ENCODE measurements at places on chromosomes 1 and 21.

- DNase-seq = no peak
Measured at GRCh38 chr1:61724506-61724812, 482 bp downstream of the TM2D1 start.

DNA sequence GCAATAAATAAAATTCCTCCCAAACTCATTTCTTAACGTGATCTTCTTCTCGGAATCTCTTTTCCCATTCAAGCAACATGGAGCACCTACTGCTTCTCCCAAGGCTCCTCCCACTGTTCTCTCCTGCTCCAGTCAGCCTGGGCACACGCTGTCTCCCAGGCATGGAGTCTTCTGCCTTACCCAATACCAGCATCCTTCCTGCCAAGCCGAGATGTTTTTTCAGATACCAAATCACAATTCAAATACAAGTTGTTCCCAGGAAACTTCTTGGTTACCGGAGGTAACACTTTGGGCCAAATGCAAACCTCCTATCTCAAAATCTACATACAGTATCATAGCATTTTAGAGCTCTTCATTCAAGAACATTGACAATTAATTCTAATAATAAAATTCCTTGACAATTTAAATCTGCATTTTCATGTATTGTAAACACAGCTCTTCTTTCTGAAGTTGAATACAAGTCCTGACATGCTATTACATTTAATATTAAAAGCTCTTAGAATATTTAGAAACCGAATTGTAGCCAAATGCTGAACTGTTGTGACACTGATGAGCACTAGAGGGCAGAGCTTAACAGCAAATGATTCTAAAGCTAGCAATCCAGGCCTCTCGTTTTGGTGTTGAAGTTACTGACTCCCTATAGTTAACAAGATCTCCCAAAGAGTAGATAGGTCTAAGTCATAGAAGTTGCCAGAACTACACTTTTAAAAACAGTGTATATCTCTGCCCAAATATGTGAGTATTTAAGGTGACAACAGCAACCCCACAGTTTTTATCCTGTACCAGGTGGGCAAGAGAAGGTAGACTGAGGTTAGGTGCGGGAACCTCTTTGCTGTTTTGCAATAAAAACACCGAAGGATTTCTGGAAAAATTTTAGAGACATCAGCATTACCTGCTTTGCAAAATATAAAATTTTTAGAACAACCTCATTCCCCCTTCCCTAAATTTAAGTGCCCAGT, 52.3 kb downstream of the BCAR3 start:
- peak; percentile 60 for DNase-seq

DNA sequence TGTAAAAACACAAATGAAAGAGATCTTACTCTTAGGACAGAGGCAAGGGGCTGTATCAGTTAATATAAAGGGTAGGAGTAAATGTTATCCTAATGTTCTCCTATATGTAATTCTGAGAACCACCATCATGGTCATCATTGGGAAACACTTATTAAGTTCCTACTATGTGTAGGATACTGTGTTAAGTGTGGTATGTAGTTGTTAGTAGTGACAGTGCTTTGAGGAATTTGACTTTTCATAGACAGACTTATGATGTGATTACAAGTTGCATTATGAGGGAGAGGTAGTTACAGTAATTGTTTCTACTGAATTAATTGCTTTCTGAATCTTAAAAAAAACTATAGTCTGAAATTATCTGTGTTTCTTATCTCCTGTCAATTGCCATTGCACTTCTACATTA, 51.8 kb upstream of the PGD start:
- DNase-seq = no peak

DNA sequence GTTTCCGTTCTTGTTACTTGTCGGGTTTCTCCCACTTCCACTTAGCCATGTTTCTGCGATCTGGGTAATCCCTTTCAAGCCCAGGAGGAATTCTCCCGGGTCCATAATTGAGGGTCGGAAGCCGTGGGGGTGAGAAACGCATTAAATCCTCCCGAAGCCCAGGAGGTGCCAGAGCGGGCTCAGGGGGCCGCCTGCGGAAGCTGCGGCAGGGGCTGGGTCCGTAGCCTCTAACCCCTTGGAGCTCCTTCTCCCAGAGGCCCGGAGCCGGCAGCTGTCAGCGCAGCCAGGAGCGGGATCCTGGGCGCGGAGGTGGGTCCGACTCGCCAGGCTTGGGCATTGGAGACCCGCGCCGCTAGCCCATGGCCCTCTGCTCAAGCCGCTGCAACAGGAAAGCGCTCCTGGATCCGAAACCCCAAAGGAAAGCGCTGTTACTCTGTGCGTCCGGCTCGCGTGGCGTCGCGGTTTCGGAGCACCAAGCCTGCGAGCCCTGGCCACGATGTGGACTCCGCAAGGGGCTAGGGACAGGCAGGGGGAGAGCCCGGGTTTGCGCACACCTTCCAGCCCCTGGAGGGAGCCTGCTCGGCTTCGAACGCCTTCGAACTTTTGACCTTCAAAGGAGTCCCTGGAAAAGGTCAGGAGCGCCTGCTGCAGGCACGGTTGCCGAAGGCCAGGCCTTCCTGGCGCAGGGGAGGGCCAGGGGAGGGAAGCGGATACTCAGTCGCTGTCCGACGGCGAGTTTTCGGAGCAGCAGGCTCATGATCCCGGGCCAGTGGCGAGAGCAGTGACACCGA, 1.7 kb upstream of the SIM2 start:
- no peak for DNase-seq

GRCh38 chr1:185193756-185194155, 36.8 kb downstream of the SWT1 start:
- DNase-seq = no peak

All from RPMI8226 (cell line).